ENCODE measurements at places on chromosomes 12 and 14. TPM values are rescaled to one million over a fixed set of nuclear protein-coding genes. Genes with fewer than 3 reads are reported as not detected.

GRCh38 chr12:68733661-68734071 lies 12.3 kb upstream of the SLC35E3 start:
- no peak overlapping the region for H3K27ac ChIP-seq
- no peaks in the 10 kb centered on the region for H3K27me3 ChIP-seq
- DNase-seq: no peak
- no peaks in the 10 kb centered on the region for H3K4me1 ChIP-seq

Gene GPD1
- total RNA-seq: 19.5 TPM

DNA sequence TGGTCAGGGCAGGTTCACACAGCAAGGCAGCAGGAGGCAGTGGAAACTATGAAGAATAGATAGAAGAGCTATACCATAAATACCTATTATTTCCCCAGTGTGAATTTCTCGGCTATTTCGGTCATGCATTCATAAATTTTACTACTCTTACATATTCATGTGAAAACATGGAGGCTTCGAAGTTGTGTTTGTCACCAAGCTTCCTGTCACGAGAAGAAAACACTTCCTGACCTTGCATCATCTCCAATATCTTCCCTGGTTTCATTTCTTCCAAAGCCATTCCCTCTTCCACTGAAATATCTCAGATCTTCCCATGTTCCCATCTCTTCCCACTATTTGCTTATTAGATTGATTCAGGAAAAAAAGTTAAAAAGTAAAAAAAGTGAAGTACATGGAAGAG lies 80.4 kb downstream of the CPNE8 start:
- no peaks in the 10 kb centered on the region for H3K4me1 ChIP-seq
- no peaks in the 10 kb centered on the region for H3K27me3 ChIP-seq
- no peak for DNase-seq
- H3K27ac ChIP-seq: no peak overlapping the region
- H3K36me3 ChIP-seq: no peaks in the 10 kb centered on the region

Gene TAS2R42
- total RNA-seq: not detected
